Suprapubic skin (tissue), 4 donors: ENCODE measurements at places on chromosomes 2 and 18.

DNA sequence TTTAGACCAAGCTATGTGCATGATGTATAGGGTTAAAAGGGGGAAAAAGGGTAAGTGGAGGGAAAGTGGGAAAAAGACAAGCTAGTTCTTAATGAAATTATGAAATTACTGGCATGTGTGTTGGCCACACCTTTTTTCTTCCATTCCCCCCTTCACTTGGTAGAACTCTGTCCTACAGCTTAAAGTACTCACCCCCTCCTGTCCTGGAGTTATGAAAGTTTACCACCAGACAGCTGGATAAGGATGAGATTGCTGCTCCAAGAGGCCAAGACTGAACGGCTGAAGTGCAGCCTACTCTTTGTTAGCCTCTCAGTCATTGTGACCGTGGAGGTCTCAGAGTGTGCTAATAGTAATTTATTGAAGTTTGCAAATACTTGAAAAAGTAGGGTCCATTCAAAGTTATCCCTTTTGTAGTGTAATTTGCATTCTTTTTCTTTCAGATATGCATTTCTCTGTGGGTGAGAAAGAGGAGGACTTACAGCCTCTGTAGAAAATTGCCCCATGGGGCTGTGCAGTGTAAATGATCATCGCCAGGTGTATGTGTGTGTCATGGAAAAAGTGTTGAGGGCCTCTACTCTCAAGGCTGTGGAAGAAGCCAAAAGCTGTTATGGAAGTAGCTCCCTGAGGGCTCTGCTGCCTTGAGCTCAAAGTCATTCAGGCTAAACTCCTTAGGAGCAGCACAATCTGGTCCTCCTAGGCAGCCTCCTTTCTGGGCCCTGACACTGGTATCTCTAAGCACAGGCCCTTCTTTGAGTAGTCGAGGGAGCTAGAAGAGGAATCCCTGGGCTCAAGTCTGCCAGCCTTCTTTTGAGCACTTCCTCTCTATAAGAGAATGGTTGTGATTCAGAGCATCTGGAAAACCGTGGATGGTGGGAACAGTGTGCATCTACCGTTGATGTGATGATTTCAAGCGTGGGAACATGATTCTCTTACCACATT lies 46.2 kb downstream of the LHCGR start:
- DNase-seq = no peak

DNA sequence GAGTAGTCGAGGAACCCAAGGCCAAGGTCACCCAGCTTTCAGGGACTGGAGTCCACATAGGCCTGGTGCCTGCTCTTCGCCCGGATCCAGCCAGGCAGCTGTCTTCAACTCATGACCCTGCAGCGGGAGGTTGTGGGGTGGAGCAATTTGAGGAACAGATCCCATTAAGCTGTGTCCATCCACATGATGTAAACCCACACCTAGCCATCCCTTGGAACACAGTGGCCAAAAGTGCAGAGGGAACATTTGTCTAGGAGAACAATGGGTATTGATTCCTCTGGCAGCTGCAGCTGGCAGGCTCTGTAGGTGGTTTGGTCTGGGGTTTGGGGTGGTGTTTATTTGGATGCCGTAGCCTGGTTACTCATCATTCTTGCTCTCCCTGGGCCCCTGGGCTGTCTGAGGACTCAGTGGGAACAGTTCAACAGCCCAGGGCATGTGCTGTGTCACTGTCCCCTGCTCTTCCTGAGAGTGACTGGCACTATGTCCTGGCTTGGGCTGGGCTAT lies 99.4 kb downstream of the TFCP2L1 start:
- DNase-seq = peak; percentile 79

DNA sequence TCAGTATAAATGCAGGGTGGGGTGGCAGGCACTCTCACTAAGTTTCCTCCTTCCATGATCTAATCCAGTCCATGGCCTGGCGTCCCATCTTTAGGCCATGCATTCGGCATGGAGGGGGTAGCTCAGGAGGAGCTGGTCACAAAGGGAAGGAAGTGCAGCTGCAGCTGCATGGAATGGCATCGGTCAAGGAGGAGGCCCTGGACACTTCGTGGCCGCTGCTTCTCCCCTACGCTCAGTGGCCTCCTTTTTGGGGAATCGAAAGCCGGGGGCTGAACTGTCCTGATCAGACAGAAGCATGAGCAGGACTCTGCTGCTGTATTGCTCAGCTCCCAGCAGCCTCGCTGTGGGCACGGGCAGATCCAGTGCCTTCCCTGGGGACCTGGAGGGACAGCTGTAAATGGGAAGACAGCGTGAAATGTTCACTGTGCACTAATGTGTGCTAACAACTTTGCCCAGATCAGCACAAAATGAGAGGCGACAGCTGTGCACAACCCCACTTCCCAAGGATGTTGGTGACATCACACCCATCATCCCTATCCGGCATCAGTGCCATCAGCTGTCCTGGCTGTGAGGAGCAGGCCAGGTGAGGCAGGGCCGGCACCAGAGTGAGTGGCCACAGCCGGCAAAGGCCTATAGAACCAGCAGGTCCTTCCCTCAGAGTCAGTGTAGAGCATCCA lies 520.1 kb upstream of the RAB6C start:
- no peak for DNase-seq

DNA sequence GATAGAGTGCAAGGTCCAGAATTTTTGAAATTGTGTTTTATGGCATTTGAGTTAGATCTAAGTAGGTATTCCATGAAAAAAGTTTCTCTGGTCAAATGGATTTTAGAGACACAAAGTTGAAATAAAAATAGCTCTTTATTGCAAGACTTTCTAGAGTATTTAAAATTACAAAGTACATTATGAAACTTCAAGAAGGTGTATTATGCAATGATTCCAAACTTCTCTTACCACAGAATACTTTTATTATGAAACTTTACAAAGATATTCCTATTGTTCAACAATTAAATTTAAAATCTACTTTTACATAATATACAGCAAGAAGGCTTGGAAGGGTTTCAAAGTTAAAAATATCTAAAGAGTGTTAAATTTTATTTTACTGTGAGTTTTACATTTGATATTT lies 65.9 kb downstream of the CALCRL start:
- DNase-seq = no peak

GRCh38 chr18:31329787-31330438 lies 12.0 kb downstream of the DSG1 start:
- DNase-seq = no peak

DNA sequence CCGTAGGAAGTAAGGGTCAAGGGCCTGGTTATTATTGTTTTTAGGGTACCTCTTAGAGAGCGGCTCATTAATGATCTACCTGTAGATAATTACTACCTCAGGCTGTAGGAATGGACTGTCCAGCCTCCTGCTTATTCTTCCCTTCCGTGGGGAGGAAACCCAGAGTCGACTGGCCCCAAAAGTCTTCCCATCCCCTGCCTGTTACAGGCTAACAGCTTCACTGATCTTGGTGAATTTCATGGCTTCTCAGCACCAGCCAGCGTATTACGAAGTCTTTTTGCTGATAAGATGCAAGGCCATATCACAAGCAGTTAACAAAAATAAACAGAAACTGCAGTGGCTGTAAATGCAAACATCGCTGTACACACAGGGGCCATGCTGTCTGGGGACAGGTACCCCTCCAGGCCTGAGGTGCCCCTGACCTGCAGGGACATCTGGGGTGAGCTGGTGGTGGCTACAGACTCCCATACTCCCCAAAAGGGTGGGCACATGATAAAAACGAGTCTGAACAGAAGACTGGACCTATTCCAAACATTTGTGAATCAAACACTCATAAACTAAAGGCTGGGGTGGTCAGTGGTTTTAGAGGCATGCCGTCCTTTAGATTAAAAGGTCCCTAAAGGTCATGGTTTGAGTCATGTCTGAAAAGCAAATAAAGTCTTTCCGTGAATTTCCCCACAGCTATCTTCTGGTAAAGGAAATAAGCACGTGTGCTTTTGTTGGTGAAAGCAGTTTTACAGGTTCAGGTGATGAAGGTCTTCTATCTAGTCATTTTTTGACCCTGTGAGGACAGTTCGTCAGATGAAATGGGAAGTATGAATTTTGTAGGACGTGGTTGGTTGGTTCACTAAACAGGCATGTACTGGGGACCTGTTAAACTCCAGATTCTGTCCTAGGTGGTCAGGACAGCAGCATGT lies 36.7 kb downstream of the TTC39C start:
- DNase-seq = no peak

DNA sequence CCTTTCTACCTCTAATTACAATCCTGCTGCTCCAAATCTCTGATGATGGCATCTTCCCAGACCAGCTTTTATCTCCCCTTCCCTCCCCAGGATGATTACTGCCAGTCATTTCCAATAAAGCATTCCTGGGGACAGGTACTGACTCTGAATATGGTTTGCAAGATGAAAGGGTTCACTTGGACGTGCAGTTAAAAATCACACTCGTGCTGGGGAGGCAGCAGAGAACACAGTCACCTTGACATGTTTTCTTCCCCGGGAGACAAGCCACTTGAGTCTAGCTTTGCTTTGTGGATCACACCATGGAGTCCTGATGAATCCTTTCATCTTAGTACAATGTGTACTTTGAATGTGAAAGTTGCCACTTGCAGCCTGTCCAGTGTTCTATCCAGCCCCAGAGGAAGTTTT lies 175.0 kb downstream of the ALPK2 start:
- DNase-seq = no peak

- no peak for DNase-seq
Measured at GRCh38 chr2:39411181-39411944, 25.7 kb downstream of the MAP4K3 start.

DNA sequence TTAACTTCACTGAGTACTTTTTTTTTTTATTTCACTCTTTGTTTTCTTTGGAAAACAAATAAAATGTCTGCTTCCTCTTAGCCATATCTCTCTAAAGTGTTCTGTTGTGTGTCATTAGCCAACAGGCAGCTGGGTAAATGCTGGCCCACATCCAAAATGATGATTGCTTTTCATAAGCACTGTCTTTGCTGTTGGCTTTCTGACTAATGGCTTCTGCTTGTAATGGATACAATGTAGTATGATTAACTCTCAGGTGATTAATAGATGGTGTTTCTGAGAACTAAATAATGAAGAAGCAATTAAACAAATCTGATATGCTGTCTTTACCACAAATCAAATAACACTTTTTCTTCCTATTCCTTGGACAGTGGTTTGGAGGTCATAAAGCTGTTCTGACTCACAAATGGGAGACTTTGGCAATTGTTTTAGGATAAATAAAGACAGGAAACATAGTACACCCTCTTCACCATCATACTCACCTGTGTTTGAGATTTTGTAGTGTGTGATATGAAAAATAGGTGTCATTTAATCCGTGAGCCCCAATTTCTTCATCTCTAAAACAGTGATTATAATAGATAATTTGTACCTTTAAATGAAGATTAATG lies 888.4 kb downstream of the TSN start:
- no peak for DNase-seq

DNA sequence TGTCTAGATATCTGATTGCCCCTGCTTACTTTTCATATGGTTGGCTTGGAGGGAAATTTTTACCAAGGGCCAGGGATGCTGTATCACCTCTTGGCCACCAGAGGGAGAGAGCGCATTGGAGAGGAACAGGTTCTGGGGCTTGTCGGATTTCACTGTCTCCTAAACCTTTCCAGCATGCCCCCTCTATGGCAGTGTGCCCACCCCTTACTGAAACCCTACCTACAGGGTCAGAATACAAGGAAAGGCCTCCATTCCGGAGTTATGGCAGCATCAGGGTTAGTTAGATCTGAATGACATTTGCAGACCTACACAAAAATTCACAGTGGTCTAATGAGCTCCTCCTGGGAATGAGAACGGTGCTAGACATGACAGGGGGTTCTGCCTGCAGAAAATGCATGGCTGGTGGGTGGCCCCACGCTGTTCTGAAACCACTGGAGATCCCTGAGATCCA lies 5.8 kb downstream of the SLC14A2 start:
- DNase-seq = peak; percentile 73

DNA sequence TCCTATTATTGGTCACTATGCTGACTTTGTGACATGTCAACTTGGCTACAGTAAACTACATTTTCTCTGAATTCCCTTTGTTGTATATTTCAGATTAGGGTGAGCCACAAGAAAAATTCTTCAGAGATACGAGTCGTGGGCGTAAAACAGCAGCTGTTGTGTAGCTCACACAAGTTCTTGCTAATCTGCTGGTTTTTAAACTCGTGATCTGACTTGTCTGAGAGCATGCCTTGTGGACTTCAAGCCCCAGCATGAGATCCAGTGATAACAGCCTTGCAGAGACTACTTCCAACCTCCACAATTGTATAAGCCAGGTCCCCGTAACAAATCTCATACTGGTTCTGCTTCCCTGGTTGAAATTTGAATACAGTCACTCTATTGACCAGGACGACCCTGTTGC lies 259.8 kb upstream of the LYPD1 start:
- no peak for DNase-seq

- peak; percentile 53 for DNase-seq
Measured at GRCh38 chr18:48800876-48801727, 149.7 kb downstream of the SMAD7 start.

DNA sequence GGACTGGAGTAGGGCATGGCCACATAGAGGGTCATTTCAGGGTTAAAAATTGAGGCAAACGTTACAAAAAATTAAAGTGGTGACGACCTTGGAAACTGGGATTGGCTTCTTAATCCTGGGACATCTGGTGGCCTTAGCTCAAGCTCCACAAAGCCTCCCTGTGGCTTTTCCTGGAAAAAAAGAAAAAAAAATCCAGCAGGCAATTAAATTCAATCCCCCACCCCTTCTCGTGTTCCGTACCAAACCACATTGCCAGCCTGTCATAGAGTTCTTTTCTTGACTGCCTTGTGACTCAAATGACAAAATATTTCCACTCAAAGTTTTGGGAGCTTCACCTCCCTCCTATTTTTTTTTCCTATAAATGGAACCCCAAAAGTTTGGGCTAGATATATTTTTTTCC lies 195.6 kb downstream of the HRH4 start:
- no peak for DNase-seq

DNA sequence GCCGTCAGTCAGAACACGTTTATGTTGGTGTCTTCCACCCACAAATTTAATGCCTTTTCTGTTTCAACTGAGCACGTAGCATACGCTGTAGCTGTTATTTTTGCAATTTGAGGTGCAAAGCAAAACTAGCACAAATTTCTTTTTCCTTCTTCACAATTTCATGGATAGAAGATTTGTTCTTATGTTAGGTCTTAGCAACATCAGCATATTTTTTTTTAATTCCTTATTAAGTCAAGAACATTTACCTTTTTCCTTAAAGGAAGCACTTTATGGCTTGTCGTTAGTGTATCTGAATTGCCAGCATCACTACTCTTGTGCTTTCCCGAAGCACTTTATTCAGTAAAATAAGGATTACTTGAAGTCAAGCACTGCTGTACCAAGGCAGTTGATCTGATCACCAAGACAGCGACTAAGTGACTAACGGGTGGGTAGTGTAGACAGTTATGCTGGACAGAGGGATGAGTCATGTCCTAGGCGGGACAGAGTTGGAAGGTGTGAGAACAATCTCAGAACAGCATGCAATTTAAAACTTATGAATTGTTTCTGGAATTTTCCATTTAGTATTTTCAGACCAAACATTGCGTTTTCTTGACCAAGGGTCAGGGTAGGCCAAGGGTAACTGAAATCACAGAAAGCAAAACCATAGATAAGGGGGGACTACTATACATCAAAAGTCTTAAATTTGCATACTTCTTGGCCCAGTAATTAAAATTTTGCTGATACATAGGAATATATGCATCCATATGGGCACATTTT lies 13.3 kb downstream of the BABAM2 start:
- DNase-seq = no peak

DNA sequence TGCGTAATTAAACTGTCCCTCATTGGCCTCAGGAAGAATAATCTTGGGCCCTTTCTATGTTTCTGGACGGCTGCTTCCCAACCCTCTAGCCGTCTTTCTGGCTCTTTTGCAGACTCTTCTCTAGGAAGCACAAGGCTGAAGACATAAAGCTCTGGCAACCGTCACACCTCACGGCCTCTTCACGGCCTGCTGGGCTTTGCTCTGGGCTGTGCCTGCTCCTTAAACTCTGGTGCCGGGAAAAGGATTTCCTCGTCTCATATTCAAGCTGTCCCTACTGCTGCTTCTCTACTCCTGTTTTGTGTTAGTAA lies 36.0 kb upstream of the WIPF1 start:
- DNase-seq = no peak
